ENCODE measurements at places on chromosomes 5 and 9. TPM values are rescaled to one million over a fixed set of nuclear protein-coding genes. Genes with fewer than 3 reads are reported as not detected.

The FAM163B gene
- not detected for total RNA-seq

The QRFP gene
- total RNA-seq, result not detected

The STC2 gene
- total RNA-seq, result 38.4 TPM

The FAM153A gene
- not detected for total RNA-seq

The SPZ1 gene
- total RNA-seq, result not detected

The FOXD4L5 gene
- total RNA-seq, result not detected

The DNAJC25 gene
- 4.8 TPM for total RNA-seq

The IL9 gene
- total RNA-seq, result not detected

The JAK2 gene
- total RNA-seq, result 7.7 TPM

The IL13 gene
- total RNA-seq, result not detected

The BTNL8 gene
- not detected for total RNA-seq

The PTGER4 gene
- 55.1 TPM for total RNA-seq

DNA sequence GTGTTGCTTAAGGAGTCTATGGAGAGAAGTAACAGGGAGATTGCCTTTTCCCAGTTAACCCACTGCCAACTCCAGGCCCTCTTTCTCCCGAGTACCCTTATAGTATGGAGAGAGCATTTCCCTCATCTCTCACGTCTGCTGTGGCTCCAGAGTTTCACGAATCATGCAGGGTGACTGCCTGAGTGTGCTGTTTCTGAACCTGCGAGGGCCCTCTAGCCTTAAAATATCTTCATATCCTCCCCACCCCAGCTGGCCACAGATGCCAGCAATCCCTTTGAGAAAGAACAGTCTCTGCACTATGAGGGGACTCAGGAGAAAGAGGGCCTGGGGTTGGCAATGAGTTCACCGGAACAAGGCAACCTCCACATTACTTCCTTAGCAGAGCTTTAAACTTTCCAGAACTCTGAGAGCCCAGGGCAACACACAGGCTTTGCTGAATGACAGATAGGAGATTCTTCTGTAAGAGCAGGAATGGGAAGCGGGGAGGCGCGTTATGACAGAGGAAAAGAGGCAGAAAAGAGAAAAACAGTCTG, 81.6 kb upstream of the ANKH start:
- DNase-seq, result no peak

DNA sequence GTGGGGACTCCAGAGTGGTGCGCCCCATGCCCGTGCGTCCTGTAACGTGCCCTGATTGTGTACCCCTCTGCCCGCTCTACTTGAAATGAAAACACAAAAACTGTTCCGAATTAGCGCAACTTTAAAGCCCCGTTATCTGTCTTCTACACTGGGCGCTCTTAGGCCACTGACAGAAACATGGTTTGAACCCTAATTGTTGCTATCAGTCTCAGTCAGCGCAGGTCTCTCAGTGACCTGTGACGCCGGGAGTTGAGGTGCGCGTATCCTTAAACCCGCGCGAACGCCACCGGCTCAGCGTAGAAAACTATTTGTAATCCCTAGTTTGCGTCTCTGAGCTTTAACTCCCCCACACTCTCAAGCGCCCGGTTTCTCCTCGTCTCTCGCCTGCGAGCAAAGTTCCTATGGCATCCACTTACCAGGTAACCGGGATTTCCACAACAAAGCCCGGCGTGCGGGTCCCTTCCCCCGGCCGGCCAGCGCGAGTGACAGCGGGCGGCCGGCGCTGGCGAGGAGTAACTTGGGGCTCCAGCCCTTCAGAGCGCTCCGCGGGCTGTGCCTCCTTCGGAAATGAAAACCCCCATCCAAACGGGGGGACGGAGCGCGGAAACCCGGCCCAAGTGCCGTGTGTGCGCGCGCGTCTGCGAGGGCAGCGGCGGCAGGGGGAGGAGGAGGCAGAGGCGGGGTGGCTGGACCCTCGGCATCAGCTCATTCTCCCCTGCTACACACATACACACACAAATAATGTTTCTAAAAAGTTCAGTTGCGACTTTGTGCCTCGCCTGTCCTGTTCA, 668 bp downstream of the GLIS3 start:
- no peak for DNase-seq

DNA sequence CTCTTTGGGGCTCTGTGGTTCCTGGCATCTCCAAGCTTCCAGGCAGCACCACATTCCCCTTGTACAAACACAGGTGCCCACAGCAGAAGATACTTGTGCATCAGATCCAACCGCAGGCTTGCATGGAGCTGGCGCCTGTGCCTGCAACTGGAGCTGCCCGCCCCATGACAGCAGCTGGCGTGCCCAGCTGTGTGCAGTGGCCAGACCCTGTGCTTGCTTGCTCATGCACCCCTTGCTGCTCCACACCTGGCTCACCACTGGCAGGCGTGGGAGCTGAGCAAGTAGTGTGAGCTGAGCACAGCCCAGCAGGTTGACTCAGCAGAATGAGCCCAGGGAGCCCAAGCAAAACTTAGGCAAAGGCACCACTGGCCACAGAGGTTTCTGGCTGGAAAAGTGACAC, 84.4 kb upstream of the STARD4 start:
- no peak for DNase-seq

- no peak for DNase-seq
These were observed 9.9 kb downstream of the GFPT2 start for GRCh38 chr5:180343110-180343830.

DNA sequence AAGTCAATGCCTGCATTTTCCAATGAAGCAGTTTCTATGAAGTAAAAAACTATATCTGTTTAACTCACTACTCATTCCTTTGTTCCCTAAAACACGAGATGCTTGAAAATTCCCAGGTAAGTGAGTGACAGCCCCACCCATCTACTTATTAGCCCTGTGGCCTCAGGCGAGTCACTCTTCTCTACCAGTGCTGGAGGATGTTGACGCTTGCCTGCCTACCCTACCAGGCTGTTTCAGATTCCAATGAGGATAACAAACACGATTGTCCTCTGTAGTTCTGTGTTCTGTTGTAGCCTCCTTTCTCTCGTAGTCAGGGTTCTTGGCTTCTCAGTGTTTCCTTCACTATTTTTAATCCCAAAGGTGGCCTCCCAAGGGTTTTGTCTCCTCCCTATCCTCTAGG, 388.8 kb downstream of the KDM4C start:
- DNase-seq, result no peak

GRCh38 chr9:35923927-35924763, 14.9 kb downstream of the SPAAR start:
- no peak for DNase-seq

- DNase-seq, result no peak
These were observed 550.1 kb upstream of the ZNF462 start for GRCh38 chr9:106312906-106313305.

GRCh38 chr5:88251048-88251711, 17.5 kb downstream of the TMEM161B start:
- DNase-seq, result no peak

DNA sequence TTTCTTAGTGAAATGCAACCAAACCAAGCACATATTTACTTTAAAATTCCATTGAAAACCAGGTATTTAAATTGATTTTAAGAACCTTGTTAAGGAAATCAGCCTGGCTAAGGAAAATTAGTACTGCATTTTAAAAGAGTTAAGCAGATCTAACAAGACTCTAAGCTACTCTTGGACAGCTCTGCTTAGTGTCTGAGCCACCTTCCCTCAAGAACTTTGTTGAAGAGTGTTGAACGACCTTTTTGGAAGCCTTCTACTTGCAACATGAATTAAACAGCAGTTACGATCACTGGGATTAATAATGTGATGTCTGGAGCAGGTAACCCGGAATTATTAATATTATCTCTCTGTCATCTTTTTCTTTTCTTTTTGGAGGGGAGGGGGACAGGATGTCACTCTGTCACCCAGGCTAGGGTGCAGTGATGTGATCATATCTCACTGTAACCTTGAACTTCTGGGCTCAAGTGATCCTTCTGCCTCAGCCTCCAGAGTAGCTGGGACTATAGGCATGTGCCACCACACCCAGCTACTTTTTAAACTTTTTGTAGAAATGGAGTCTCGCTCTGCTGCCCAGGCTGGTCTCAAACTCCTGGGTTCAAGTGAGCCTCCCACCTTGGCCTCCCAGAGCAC, 74.7 kb downstream of the ANKRD55 start:
- DNase-seq, result no peak

DNA sequence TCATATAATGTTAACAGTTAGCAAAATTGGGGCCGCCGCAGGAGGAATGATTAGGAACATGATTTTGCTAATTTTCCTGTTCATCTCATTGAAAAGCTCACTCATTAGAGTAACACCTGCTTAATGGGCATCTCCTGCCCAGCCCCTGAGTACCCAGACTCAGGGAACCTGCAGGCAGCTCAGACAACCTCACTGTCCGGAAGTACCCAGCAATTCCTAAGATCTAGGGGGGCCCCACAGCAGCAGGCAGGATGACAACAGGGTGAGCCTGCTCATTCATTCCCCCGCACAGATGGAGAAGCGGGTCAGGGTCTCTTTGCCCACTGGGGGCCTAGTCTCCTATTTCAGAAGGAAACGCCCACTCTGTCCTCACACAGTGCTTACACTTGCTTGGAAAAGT, 12.6 kb downstream of the FAM78A start:
- DNase-seq, result no peak

DNA sequence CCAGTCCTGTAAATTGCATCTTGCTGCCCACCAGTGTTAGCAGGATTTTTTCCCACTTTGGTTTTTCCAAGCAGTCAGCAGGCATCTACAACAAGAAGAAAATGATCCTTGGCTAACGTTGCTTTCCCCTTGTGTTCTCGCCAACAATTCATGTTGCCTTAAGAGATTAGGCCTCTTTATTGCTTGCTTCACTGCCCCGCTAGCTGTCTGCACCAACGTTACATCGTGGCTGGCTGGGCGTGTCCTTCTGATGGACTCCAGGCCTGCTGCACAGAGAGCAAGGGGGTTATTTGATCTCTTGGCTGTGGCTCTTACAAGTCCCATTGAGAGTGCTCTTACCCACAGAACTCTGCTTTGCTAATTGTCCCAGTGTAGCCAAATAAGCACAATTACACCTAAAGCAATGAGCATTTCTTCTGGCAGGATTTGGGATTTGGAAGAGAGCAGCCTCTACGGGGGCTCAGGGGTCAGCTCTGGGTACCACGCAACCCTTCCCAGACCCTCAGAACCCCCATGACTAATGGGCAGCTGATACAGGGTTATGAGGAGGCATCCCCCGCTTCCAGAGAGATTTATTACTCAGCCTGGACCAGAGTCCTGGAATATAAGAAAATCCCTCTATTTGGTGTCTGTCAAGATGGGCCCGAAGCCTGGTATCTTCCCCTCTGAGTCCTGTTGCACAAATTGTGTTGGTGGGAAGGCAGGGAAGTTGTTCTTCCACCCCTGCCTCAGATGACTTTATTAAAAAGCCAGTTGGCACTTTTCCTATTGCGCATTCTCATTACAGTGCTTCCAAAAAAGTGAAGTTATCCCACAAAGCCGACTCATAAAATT, 17.6 kb downstream of the DCANP1 start:
- no peak for DNase-seq

DNA sequence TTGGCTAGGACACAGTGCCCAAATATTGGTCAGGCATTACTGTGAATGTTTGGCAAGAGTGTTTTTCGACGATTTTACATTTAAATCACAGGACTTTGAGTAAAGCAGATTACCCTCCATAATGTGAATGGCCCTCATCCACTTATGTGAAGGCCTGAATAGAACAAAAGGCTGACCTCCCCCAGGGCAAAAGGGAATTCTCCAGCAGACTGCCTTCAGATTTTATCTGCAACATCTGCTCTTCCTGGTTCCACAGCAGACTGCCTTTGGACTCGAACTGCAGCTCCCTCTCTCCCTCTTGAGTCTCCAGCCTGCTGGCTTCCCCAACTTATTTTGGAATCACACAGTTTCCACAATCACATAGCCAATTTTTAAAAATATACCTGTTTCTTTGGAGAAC, 7.1 kb upstream of the TMEM215 start:
- DNase-seq, result no peak

- no peak for DNase-seq
These were observed 20.7 kb downstream of the GOLGA2 start for GRCh38 chr9:128254855-128255759.

DNA sequence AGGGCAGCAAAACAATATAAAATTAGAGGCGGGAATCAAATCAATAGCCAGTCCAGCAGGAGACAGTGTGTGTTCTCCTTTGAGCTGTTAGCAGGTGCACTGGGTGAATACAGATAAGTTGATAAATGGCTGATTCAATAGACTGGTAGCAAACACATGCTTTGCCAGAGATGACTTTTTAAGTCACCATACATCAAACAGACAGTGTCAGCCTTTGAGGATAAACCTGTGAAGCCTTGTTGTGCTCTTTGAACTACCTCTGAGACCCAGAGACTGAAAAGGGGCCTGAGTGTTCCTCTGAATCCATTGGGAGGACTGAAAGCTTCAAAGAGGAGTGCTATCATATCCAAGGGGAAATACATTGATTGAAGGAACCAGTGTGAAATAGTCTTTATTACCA, 301.9 kb downstream of the RASEF start:
- no peak for DNase-seq

GRCh38 chr5:81534441-81534840, 140.5 kb upstream of the ACOT12 start:
- no peak for DNase-seq

DNA sequence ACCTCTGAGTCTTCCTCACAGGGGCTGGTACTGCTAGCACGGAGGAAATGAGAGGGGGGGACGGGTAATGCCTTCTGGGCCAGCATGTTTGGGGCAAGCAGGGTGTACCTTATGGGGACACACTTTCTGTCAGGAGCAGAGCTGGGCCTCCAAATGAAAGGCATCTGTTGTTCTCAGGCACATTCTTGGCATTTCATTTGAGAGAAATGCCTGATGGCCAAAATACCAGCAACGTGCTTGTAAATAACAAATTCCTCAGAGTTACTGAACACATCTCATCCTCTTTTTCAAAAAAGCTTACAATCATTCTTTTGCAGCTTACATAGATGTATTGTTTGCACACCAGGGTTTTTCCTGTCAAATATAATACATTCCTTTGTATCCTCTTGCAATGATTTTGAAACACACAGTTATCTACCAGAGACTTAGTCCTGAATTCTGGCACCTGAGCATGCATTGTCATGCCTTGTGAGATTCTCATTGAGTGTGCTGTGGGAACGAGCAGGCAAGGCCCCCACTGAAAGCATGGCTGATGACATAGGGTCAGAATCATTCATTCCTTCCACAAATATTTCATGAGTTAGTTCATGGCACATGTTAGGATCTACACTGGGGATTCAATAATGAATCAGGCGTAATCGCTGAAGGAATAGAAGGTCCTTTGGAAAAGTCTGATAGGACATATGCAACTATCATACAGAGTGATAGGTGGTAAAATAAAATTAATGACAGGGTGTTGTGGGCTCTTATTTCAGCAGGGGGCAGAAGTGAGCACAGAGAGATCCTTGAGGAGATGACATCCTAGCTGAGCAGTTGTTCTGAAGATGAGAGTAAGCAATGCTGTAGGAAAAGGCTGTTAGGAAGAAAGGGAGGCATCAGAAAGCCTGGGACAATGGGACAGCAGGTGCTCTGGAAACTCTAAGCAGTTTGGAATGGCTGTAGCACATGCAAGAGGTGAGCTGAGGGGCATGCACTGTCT, 260.9 kb upstream of the TUT7 start:
- no peak for DNase-seq
